NCI-H187 (cell line): ENCODE measurements at places on chromosomes 2 and 18.

- no peak for DNase-seq
Observed at GRCh38 chr2:237895544-237896506, 36.4 kb downstream of the RAMP1 start.

DNA sequence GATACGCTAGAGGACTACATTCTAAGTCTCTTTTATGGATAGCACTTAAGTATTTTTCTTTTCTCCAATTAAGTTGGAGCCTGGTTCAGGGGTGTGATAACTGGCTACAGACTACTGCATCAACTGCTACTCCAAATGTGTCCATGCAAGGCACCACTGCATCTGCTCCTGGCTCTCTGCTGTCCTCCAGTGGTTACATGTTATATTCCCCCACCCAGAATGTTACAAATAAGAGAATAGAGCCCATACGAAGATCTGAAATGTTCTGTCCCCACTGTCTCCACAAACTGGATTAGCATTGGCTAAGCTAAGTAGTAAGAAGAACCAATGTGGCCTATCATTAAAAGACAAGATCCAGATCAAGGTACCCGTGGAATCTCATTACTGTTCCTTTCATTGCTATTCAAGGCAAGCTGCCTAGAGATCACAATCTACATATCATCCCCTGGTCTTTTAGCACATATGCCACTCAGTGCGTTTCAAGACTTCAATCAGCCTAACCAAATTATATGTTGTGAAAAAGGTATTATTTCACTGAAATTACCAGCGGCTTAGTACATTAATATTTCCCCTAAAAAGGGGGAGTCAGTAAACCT is 308.3 kb upstream of the SLC8A1 start:
- DNase-seq: peak; percentile 9

DNA sequence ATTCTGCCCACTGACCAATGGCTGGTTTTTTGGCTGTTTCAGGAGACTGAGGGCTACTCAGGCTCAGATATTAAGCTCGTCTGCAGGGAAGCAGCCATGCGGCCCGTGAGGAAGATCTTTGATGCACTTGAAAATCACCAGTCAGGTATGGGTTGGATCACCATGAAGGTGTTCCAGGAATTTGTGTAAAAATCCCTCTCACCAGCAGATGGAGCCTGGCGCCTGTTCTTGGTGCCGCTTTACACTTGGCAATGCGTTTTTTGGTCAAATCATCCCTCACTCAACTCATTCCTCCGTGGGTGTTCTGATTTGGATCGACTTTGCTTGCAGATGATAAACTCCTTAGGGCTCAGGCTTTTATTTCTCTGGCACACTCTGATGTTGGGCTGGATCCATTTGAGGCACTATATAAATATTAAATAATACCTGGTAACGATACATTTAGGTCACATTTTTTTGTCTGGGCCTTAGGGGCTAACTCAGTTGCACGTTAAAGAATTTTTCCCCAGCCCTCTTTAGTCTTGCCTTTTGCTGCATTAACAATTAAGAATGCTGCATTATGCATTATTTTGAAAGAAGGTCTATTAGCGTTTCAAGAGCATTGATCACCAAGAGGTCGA is 50.0 kb downstream of the HDHD2 start:
- no peak for DNase-seq

GRCh38 chr18:49016648-49017539 is 66.1 kb upstream of the SMAD7 start:
- DNase-seq: no peak

DNA sequence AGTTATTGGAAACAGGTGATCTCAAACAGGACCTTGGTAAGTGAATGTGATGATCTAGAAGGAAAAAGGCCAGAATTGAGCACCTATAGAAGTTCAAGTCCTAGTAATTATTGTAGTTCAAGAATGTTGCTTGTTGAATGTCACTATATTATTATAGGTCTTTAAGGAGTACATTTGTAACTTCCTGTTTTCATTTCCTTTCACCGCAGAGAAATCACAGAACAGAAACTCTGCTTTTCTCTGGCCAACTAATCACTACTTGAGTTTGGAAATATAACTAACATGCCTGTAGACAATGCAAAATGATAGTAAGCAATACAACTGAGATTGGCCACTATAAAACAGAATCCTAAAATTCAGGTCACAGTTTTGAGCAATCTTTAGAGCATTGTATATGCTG is 61.8 kb upstream of the EFEMP1 start:
- no peak for DNase-seq
